ENCODE measurements at places on chromosomes 4 and X.

DNA sequence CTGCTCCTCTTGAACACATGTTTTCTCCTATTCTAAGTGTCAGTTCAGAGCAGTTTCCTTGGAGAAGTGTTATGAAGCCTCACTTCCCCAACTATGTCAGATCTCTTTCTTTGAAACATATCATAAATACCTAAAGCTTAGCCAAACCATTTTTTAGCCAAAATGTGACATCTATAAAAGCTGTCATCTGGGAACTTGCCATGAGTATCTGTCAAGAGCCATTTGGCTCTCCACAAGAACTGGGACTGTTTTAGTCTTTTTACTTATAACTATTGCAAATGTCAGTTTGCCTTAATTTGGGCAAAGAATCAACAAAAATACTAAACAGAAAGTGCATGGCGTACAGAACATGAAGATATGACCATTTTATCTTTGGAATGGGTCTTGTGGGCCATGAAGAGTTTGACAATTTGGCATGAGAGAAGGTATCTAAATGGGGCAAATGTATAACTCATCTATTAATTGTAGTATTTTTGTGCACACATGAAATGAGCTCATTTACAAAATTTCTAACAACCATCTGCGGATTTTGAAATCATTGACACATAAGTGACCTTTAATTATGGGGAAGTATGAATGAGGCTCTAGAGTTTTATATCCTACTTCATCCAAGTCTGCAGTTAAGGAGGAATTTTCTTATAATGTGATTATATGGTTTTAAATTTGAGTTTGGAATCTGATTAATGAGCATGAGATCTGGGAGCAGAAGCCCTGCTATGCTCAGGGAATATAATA is 129.1 kb upstream of the PACRGL start:
- no peak for DNase-seq

DNA sequence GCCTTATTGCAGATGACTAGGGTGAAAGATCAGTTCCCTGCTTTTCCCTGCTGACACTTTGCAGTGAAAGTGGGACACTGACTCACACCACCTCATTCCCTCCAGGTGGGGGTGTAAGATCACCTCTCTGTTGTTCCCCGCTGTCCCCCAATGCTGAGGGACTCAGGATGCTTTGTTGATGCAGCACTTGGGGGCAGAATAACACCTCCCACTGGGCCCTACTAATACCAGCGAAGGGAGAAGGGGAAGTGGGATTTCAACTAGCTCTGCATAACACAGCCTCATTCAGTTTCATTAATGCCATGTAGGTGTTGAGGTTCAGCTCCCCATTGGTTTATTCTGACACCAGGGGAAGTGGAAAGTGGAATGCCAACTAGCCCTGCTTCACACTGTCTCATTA is 43.6 kb upstream of the IL1RAPL2 start:
- no peak for DNase-seq

GRCh38 chrX:46683048-46683447 is 75.9 kb downstream of the SLC9A7 start:
- DNase-seq = no peak

DNA sequence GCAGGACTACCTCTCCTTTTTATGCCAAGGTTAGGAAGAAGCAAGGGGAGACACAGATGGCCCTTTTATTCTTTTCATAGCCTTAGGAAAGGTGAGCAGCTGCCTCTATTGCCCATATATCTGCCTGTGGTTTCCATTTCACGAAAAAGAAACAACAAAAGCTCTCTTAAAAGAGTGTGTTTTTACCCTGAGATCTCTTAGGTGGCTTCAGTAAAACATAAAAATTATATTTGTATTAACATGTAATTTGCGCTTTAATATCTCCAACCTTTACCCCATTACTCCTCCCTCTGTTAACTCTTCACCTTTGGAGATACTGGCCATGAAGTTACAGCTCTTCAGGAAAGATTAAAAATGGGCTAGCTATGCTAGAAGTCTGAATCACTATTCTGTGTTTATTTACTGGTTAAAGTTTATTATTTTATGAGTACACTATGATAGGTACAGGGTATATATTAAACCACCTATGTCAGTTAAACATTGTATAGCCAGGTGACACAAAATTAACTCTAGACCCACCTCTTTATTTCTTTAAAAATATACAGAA is 15.0 kb upstream of the SULT1B1 start:
- DNase-seq = no peak

DNA sequence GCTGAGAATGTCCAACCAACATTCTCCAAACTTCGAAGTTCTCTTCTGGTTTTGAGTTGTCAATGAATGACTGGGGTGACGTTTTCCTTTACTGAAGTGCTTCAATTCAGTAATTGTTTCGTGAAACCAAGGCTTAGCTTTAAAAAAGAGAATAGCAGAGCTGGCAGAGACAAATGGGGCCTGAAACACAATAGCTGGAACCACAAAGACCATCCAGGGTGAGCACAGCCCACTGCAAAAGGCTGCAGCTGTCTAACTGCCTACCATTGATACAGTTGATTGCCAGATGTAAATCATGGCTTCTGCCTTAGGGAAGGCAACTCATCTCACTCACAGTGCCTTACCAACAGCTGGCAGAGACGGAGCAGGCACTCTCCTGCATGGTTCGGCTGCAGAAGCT is 78.7 kb upstream of the ZNF518B start:
- no peak for DNase-seq

GRCh38 chr4:182835006-182835740 is 82.0 kb downstream of the DCTD start:
- no peak for DNase-seq

- no peak for DNase-seq
Observed at GRCh38 chr4:1446502-1447386, 40.5 kb upstream of the NKX1-1 start.

GRCh38 chr4:172517391-172517790 is 651.2 kb upstream of the GALNT7 start:
- DNase-seq = peak; percentile 51

DNA sequence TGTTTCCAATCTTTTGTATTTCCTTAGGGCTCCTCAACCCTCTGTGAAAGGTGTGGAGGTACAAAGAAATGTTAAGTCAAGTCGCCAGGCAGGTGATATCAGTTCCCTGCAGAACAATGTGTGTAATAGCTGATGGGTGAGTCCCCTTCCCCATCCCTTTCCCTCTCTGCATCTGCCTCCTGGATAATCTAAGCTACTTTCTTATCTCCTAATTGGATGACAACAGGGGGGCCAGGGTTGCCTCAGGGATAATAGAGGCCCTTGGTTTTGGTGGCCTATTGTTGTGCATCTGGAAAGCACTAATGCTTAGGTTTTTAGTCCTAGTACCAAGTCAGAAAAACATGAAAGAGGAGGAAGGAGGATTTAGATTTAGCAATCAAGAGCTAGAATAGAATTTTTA is 29.1 kb downstream of the MAGED1 start:
- no peak for DNase-seq

DNA sequence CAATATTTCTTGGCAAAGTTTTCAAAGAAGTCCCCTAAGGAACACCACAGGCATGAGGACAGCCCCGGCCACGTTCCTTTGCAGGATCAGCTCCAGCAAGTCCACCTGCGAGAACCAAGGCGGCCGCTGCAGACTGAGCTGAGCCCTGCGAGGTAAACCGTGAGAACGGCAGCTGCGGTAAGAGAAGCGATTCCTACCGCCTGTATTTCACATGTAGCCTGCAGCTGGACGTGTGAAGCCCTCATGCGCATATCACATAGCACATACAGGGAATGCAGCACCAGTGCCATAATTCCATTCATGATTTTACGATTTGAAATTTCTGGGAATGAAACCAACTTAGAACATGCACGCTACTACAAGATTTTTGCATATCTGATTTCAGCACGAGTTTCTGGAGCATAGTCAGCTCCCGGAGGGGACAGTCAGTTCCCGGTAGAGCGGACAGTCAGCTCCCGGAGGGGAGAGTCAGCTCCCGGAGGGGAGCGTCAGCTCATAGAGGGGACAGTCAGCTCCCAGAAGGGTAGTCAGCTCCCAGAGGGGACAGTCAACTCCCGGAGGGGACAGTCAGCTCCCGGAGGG is 41.7 kb downstream of the FGFRL1 start:
- DNase-seq = no peak

DNA sequence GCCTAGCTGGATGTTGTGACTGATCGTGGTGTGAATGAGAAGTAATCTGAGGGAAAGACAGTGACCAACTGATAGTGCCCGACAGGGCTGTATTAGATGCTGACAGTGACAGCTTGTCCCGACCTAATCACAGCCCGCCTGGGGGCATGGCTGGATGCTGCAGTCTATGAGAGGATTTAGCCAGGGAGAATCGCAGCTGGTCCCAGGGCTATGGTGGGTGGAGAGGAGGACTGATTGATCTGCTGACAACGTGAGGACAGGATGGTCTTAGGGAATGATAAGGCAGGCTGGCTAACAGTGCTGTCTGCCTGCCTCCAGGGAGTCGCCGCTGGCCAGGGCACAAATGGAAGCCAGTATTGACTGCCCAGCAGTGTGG is 621 bp upstream of the SUV39H1 start:
- no peak for DNase-seq

DNA sequence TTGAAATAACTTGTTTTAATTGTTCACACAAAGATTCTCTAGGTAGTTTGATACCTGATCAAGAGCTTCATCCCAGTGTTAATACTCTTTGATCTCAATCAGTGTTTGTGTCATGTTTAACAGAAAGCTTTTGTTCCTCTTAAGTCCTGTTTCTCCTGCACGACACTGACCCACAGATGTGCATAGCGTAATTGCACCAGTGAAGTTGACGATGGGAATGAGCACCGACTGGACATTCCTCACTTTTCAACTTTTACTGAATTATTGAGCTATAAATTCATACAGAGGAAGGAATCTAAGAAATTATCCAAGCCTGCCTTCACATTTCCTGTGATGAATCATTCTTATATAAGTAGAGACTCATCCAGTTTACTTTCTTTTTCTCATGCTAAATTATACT is 878.7 kb upstream of the TENM3 start:
- no peak for DNase-seq

- no peak for DNase-seq
Observed at GRCh38 chrX:13768939-13769338, 34.4 kb downstream of the OFD1 start.

- DNase-seq = no peak
Observed at GRCh38 chrX:71629467-71629866, 11.2 kb upstream of the CXCR3 start.

GRCh38 chr4:5708449-5709206 is at the start of gene EVC2:
TSS of gene EVC2 (minus strand) at chr4:5708559. CDS start at chr4:5708513, 46 bp downstream.
- DNase-seq = no peak

- no peak for DNase-seq
Observed at GRCh38 chrX:37684426-37684825, 1.2 kb upstream of the XK start.

DNA sequence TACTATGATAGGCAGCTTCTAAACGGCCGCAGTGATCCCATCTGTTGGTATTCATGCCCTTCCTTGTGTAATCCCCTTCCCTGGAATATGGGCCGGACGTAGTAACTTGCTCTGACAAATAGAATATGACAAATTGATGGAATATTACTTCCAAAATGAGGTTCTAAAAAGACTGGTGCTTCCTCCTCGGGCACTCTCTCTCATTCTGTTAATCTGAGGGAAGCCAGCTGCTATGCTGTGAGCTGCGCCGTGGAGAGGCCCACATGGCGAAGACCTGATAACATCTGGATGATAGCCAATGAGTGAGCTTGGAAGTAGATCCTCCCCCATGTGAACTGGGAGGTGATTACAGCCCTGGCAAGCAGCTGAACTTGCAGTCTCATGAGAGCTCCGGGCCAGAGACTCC is 27.2 kb upstream of the SLC25A4 start:
- peak; percentile 74 for DNase-seq

- no peak for DNase-seq
Observed at GRCh38 chr4:66795724-66796123, 749.6 kb downstream of the CENPC start.

DNA sequence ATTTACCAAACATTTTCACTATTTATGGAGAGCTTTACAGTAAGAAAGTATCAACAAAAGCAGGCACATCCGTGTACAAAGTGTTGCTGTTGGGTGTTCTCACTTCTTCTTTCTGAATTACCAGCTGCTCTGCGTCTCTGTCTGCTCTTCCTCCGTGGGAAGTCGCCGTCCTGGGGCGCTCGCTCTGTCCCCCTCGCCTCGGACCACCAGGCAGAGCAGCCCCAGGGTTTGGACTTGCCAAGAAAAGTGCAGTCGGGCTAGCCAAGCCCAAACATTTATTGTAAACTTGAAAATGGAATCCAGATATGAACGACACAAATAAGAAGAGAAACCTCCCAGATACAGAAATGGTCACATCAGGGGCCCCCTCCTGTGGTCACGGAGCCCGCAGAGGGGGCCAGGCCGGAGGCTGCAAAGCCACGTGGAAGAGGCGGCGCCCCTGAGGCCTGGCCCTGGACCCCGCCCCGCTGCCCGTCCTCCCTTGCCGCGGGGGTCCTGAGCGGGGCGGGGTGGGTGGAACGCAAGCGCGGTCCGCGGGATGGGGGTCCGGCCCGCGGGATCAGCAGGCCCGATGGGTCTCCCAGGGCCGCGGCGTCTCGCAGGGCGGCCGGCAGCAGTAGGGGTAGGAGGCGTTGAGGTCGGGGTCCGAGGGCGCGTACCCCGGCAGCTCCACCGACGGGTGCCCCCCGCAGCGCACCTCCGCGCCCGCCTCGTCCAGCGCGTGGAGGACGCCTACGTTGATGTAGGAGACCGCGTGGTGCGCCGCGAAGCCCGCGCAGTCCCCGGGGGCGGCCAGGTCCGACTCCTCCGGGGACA is 1.5 kb downstream of the TMEM271 start:
- no peak for DNase-seq

GRCh38 chrX:47047989-47048388 is 30.3 kb upstream of the RGN start:
- DNase-seq = no peak

DNA sequence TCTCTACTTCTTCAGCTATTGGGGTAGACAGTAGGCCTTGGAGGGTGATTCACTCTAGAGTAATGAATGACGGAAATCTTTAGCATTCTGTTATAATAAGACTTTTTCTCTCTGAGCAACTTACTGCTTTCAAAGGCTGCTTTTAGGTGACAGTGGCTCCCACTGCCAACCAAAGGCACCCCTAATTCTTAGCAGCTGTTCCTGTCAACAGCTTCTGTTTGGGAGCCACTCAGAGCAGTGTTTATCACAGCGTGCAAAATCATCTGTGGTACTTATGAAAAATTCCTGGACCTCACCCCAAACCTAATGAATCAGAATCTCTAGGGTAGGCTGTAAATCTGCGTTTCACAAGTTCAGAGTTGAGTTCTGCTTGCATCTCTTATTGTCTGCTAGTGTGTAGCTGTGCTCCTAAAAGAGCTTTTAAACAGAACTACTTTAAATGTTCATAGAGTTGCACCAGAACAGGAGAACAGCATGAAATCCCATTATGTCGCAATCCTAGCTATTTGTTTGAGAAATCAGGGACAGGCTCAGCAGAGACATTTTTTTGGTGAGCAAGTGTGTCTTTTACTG is 52.8 kb upstream of the POU4F2 start:
- no peak for DNase-seq

Measured in NCI-H1105 treated with DMSO at 0.1 percent for 48 hours (cell line).